ENCODE measurements at places on chromosomes 7 and 10.

DNA sequence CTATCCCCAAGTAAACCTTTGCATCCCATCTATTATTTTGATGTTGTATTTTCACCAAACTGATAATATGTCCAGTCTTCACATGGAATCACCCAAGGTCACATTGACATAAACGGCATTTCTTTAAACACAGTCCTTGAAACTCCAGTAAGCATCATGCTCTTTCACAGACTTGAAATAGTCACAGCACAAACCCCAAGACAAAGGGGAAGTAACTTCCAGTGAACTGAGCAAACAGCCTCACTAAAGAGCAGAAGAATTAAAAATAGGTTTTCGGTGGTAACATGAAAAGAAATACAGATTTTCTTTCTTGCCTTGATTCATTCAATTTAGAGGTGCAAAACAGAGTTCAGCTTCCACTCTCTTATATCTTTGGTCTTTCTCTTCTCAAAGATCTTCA lies 253.7 kb downstream of the SFMBT2 start:
- no peak for DNase-seq

DNA sequence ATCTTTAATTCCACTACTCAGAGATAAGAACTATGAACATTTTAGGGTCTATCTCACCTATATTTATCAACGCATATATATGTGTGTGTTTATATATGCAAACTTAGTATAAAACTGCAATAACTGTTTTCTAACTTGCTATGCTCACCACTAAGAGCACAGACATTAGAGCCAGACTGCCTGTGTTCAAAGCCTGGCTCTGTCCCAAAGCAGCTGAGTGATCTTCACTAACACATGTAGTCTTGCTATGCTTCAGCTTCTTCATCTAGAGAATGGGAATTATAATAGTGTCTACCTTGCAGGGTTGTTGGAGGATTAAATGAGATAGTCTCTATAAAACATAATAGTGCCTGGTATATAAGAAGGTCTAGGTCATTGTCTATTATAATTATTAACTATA lies 165.5 kb downstream of the MAGI2 start:
- no peak for DNase-seq

- no peak for DNase-seq
Measured at GRCh38 chr10:79445977-79446757, 743 bp upstream of the ZCCHC24 start.

GRCh38 chr10:24488631-24489030 lies 235.1 kb downstream of the ARHGAP21 start:
- DNase-seq = no peak

- DNase-seq = no peak
Measured at GRCh38 chr7:157475601-157476000, 138.8 kb downstream of the DNAJB6 start.
